Right hindlimb (tissue), 1 donor: ENCODE measurements at places on chromosomes 5 and 9.
A peak's percentile ranks its signal among the peaks of the same experiment; 100 is the strongest.

DNA sequence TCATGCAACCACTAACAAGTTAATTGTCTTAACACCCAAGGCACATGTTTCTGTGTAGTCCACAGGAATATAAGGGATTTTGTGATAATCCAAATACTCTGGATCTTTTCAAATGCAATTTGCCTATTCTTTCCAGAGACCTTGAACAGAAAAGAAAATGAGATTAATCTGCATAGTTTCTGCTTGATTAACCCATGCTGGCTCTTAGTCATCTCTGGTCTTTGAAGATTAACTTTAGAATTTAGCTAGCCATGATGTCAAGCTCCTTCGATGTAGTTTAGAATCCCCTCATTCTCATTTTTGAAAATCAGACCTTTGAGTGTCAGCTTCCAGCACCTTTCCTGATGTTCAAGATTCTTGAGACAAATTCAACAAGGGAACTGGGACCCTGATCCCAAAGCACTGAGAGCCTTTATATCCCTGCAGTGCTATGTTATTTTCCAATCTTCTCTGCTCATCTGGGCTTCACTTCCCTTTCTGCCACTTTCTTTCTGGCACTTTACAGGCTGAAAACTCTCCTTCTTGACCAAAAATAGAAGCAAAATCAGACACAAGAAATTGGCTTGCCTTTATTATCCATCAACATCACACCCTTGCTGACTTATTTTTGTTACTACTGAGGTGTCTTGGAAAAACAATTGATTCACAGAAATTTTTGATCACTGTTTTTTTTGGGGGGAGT is 155.5 kb downstream of the PALM2AKAP2 start:
- no peak for DNase-seq

DNA sequence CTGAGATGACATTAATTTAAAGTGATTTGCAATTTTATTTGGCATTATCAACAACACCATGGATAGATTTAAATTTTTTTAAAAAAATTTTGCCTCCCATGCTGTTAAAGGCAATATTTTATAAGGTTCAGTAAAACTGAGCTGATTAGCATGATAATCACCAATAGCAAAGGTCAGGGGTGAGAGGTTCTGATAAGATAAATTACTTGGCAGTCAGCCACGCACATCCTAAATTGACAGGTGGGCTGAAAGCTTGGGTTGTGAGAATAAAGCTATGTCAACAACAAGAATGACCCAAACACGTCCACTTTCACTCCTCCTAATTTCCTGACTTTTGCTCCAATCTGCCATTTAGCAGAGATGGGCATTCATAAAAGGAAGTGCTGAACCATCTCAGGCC is 127.1 kb downstream of the LHFPL2 start:
- DNase-seq = no peak

DNA sequence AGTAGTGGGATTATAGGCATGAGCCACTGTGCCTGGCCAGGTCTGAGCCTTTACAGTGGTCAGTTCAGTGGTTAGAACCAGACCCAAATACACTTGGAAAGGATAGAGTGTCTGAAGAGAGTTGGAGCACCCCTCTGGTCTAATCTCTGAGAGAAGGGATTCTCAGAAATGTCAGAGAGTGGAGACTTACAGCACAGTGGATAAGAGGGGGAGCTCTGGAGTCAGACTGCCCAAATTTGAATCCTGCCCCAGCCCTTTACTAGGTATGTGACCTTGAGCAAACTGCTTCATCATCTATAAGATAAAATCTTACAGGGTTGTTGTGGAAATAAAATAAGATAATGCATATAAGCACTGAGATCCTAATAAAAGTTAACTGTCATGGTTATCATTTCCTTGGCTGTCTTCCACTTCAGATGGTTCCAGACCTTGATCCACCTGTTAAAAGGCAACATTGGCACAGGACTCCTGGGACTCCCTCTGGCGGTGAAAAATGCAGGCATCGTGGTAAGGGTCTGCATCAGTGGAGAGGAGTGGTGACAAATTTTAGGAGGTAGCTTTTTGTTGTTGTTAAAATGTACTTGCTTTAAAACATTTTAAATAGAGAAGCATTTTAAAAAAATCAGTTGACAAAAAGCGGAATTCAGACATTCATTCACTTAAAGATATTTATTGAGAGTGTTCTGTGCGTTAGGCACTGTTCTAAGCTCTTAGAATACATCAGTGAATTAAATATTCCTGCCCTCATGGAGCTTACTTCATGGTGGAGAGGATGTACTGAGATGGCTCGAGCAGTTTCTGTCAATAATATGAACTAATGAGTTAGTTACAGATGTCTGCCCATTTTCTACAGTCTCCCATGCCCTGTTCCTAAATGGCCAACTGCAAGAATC is 16.0 kb downstream of the SLC36A1 start:
- DNase-seq = no peak

DNA sequence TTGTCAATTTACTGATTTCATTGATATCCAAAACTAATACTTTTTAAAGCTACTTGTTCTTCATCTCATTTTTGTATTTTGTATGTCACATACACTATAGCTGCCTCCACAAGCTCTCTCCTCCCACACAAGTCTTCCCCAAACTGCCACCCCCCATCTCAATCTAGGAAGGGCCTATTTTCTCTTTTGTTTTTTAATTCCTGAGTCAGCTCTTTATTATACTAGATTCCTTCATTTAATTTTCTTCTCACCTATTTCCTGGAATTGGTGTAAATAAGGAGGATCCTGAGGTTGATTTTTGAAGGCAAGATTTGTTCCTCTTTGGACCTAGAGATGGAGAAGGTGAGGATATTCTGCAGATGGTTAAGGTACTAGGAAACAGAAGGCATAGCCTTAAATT is 277.4 kb downstream of the GABRB2 start:
- DNase-seq = no peak

DNA sequence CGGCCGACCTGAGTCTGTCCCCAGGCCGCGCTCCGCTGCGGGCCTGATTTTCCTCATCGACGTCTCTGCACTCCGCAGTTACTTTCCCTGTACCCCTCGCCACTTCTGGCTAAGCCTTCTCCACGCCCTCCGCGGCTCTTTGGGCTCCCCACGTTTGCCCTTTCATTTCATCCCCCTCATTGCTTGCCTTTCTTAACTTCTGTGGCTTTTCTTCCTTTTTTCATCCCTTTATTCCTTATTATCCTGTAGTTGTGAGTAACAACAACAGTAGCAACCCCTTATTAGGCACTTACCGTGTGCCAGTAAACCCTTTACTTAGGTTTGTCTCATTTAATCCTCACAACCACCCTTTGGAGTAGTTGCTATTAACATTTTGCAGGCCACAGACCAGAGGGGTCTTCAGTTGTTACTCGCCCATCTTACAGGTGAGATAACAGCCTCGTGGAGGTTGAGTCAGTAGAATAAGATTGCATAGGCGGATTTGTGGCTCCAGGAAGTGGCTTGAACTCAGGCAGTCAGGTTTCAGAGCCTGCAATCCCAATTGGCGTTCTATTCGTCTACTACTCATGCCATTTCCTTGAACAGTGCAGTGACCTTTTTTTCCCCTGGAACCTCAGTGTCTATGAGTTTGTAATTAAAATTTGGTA is 724 bp downstream of the TCERG1 start:
- no peak for DNase-seq

GRCh38 chr9:114282507-114282906 is 40.4 kb upstream of the ORM1 start:
- DNase-seq = peak; percentile 29

DNA sequence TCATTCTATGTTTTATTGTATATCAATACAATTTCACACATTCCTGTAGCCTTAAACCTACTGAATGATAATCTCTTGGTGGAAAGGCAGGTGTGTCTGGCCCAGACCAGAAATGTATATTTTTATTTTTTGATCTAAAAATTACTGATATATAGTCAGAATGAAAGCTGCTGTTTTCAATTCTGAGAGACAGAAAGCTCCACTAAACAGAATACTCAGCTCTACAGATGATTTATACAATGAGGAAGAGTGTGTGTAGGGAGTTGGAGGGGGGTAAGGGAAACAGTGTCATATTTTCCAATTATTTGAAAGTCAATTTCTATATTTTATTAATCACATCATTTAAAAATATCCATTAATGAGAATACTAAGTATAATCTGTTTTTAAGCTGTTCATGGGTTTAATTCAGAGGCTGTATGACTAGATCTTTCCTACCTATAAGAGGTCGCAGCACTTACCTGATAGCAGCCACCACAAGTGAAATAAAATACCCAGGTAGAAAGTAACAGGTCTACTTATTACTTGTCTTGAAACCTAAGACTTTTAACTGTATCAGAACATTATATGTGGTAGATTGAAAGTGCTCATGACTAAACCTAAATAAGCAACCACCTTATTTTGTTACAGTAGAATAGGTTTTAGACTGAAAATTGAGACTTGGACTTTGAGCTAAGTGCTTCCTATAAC is 183.4 kb downstream of the TMC1 start:
- no peak for DNase-seq

DNA sequence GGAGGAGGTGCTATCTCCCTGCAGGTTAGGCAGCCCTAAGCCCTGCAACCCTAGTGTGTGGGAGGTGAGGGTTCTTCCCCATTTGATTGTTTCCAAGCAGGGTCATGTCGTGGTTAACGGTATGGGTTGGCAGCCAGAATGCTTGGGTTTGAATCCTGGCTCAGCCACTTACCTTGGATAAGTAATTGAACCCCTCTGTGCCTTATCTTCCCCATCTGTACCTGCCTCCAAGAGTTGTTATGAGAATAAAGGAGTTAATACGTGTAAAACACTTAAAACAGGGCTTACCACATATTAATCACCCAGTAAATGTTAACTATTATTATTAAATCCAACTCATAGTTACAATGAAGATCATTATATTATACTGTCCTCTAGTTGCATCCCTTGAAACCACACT is 52.2 kb upstream of the SPATA31E1 start:
- DNase-seq = no peak

DNA sequence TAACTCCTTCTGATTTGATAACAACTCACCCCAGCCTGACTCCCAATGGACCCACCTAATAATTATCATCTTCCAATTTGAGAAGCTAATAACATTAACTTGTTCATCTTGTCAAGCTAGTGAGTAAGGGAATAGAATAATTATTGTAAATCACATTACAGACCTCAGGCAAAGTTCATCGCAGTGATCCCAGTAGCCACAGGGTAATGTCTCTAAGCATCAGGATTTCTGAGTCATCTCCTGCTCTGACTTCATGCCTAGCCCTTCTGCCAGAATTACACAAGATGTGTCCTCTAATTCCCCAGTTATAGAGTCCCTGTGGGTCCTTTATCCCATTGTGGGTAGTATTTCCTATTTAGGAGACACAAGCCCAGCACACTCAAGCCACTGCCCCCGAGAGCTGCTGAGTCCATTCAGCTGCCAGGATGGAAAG is 365.7 kb downstream of the DEPDC1B start:
- DNase-seq = no peak

GRCh38 chr9:118990949-118991348 is 378.3 kb downstream of the BRINP1 start:
- no peak for DNase-seq

GRCh38 chr9:13648676-13649075 is 369.2 kb upstream of the MPDZ start:
- DNase-seq = no peak

DNA sequence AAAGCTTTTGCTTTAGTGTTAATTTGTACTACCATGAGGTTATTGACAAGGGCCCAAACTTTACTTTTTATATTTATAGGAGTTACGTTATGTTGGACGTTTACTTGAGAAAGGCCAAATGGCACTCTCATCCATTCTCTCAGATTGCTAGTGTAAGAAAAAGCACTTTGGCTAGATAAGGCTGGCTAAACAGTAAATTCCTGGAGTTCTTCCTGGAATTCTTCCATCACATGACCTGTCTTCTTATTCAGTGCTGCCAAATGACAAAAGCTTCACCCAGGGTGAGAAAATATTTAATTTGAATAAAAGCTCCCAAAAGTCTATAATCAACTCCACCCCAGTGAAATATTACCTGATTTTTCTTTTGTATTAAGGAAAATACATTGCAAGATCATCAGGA is 1568.9 kb upstream of the ACO1 start:
- no peak for DNase-seq

- peak; percentile 79 for DNase-seq
These were observed 50.5 kb upstream of the FCN1 start for GRCh38 chr9:134968011-134968822.

GRCh38 chr5:111856876-111857466 is 100.0 kb upstream of the NREP start:
- DNase-seq = no peak

- no peak for DNase-seq
These were observed 76.2 kb upstream of the NEURL1B start for GRCh38 chr5:172564883-172565282.

DNA sequence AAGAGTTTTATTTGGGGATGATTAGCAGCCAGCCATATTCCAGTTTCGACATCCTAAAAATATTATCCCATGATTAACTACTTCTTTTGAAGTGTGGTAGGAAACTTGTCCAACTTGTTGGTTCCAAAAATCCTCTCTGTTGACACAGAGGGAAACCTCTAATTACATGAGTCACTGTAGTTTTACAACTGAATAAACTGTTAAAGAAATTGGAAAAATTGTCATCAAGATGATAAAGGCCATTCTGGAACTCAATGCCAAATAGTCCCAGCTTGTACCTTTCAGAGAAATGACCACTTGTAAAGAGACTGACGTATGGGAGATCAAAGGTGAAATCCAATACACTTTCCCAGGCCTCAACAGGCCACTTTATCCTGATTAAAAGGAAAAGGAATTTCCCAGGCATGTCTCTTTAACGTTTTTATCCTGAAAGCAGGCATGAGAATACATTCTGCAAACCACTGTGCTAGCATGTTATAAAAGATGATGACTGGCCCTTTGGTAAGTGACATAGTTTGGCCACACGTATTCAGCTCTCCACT is 261.6 kb downstream of the GLIS3 start:
- no peak for DNase-seq

DNA sequence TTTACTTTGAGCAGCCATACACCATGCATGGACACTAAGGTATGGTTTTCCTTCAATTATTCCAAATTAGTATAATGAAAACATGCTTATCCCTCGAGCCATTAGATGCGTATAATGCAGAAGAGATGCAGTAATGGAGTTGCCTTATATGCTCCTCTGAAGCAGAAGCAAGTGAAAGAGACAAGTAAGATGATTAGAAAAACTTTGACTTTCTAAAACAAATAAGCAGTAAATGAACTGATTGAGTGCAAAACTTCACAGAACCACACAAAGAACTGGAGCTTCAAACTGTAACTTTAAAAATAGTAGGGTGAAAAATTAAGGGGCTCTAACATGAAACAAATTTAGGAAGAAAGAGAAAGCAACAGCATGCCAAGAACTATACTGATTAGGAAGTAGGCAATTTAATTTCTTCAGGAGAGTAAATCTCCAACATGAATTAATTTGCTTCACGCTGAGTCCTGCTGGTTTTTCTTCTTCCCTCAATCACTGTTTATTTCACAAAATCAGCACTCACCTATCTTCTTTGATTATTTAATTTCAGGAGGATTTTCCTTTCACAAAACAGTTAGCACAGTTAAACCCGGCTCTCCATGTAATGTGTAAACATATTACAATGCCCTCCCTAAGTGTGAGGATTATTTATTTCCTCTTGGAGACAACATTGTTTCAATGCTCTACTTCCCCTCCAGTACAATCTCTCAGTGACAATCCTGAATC is 90.3 kb upstream of the PAM start:
- no peak for DNase-seq

- DNase-seq = no peak
These were observed 63.4 kb downstream of the ANKRD33B start for GRCh38 chr5:10627160-10627701.

- no peak for DNase-seq
These were observed 16.1 kb downstream of the LURAP1L start for GRCh38 chr9:12790883-12791282.

GRCh38 chr5:88203981-88204750 is 64.5 kb downstream of the TMEM161B start:
- DNase-seq = no peak
